ENCODE measurements at places on chromosomes 6 and 20. TPM values are rescaled to one million over a fixed set of nuclear protein-coding genes. Genes with fewer than 3 reads are reported as not detected.
A peak's percentile ranks its signal among the peaks of the same experiment; 100 is the strongest.

DNA sequence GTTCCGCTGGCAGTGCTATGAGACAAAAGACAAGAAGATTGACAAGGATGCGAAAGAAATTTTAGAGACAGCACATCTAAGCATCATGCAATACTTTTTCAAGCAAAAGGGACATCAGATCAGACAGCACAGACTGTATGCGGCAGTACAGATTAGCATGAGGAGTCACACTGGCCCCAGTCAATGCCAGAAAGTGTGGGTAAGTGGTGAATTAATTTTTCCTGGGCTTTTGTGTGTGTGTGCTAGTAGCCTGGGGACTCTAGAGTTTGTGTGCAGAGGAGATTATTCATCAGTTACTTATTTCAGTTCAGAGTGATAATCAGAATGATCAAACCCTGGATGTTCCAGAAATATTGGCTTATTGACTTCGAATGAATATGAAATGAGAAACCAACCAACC lies 47.2 kb downstream of the LAMA4 start:
- H3K36me3 ChIP-seq: no peaks in the 10 kb centered on the region
- no peaks in the 10 kb centered on the region for H3K27me3 ChIP-seq
- no peak overlapping the region for H3K4me3 ChIP-seq
- DNase-seq: no peak
- H3K4me1 ChIP-seq: no peaks in the 10 kb centered on the region
- H3K27ac ChIP-seq: peak overlapping the region; percentile 14

DNA sequence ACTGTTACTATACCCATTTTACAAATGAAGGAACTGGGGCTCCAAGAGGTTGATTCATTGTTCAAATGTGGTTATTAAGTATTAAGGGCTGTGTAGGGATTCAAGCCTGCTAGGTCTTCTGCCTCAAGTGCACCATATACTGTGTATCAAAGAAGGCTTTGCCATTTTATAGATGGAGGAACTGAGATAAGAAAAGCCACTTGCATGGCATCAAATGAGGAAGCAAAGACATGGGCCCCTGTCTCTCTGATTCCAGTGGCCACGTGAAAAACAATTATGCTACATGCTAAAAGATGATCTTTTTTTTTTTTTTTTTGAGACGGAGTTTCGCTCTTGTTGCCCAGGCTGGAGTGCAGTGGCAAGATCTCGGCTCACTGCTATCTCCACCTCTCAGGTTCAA lies 67.0 kb downstream of the TMEM200A start:
- DNase-seq: no peak
- H3K36me3 ChIP-seq: no peaks in the 10 kb centered on the region
- no peaks in the 10 kb centered on the region for H3K27me3 ChIP-seq
- no peaks in the 10 kb centered on the region for H3K4me1 ChIP-seq

GRCh38 chr6:149823013-149823412 lies 41.1 kb downstream of the LRP11 start:
- no peak overlapping the region for H3K4me3 ChIP-seq
- DNase-seq: no peak
- no peaks in the 10 kb centered on the region for H3K36me3 ChIP-seq
- no peak overlapping the region for H3K27ac ChIP-seq

Gene OLIG3
- not detected for total RNA-seq

DNA sequence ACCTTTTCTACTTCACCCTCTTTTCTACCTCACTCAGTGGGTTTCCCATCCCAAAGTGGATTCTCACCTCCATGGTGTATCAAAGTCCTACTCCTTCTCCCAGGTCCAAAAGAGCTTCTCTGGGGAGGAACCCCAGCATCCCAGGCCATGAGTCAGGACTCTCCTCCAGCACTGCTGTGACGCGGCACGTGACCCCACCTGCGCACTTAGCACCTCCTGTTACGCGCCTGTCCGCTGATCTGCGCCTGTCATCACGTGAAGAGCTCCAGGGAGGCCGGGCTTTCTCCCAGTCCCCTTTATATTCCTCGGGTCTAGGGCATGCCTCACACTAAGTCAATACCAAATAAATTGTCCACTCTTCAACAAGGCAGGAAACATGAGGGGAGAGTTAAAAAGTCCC lies 226.9 kb upstream of the QKI start:
- no peaks in the 10 kb centered on the region for H3K27me3 ChIP-seq
- H3K4me1 ChIP-seq: no peaks in the 10 kb centered on the region
- DNase-seq: no peak
- no peak overlapping the region for H3K4me3 ChIP-seq
- no peak overlapping the region for H3K27ac ChIP-seq
- no peaks in the 10 kb centered on the region for H3K36me3 ChIP-seq

DNA sequence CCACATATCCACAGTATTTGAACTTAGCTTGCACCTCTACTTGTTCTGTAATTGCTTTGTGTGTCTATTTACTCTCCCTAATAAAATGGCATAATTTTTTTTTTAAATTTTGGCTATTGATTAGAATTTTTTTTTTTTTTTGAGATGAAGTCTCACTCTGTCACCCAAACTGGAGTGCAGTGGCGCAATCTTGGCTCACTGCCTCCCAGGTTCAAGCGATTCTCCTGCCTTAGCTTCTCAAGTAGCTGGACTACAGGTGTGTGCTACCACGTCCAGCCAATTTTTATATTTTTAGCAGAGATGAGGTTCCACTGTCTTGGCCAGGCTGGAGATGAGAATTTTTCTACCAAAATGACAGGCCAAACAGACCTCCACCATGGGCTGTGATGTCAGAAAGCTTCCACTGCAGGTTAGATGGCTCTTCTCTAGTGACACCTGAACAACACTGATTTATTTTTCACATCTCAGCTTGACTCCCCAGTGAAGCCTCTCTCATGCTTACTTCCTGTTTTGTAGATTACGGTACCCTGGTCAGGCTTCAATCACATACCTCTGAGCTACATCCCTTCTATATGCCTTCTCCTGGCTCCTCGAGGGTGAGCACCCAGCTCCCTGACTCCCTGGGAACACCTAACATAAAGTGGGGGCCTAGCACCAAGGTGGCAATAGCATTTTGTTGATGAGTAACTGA lies 112.8 kb downstream of the ARHGAP18 start:
- no peak for DNase-seq
- no peak overlapping the region for H3K27ac ChIP-seq
- H3K4me3 ChIP-seq: no peak overlapping the region

DNA sequence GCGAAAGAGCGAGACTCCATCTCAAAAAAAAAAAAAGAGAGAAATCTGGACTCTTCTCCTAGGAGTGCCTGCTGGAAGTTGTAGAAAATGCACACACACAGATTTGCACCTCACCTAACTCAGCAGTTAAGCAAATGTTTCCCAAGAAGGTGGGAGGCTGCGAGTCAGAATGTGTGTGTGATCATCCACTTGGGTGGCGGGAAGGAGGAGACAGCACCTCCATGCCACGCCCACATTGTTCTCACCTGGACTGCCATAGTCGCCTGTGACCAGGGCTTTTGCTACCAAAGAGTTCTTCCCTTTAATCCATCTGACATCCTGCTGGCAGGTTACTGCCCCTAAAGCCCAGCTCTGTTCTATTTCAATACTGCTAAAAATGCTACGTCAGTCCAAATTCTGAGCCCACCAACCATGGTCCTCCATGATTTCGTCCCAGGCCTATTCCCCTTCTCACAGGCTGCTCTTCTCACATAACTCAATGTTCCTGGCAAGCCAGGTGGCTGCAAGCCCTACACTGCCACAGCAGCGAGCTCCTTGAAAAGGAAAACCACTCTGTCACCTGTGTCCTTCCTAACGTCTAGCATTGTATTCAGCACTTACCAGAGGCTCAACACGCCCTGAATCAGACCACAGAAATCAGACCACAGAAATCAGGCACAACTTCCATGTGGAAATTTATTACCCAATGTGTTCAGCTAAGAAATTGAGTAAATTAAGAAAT lies 77.5 kb downstream of the PSMG4 start:
- no peaks in the 10 kb centered on the region for H3K36me3 ChIP-seq
- no peaks in the 10 kb centered on the region for H3K4me1 ChIP-seq
- H3K27me3 ChIP-seq: no peaks in the 10 kb centered on the region
- no peak for DNase-seq

Gene PMEPA1
- 13.1 TPM for total RNA-seq

GRCh38 chr6:155195903-155196302 lies 67.9 kb upstream of the CLDN20 start:
- H3K27ac ChIP-seq: no peak overlapping the region
- H3K36me3 ChIP-seq: no peaks in the 10 kb centered on the region
- H3K27me3 ChIP-seq: no peaks in the 10 kb centered on the region
- no peaks in the 10 kb centered on the region for H3K4me1 ChIP-seq

Gene NRM
- 4.0 TPM for total RNA-seq

Gene BTNL2
- total RNA-seq: not detected

Gene CST4
- total RNA-seq: not detected

- H3K36me3 ChIP-seq: no peaks in the 10 kb centered on the region
- peak overlapping the region; percentile 97 for H3K27ac ChIP-seq
- no peaks in the 10 kb centered on the region for H3K27me3 ChIP-seq
- no peak for DNase-seq
- peaks cover 3% of the 10 kb centered on the region for H3K4me1 ChIP-seq
These were observed 949 bp upstream of the ATXN1 start for GRCh38 chr6:16762268-16762549.

Gene SDCBP2
- 9.8 TPM for total RNA-seq

Gene CENPW
- total RNA-seq: 3.8 TPM

DNA sequence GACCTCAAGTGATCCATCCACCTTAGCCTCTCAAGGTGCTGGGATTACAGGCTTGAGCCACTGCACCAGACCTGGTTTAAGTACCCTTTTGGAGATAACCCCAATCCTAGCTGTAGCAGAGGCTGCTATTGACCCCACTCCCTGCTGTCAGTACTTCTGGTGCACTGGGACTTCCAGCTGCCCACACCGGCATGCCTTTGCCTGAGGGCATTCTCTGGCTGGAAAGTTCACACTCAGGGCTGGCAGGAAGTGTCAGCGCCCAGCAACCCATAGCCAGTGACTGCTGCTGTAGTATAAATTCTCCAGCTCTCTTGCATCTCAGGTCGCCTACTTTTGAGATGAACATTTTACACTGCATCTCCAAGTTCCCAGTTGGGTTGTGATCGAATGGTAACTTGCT lies 75.3 kb downstream of the UTRN start:
- H3K4me1 ChIP-seq: peaks cover 6% of the 10 kb centered on the region
- DNase-seq: no peak
- H3K36me3 ChIP-seq: no peaks in the 10 kb centered on the region
- no peaks in the 10 kb centered on the region for H3K27me3 ChIP-seq

Gene HAO1
- not detected for total RNA-seq

- H3K4me1 ChIP-seq: no peaks in the 10 kb centered on the region
- peaks cover 15% of the 10 kb centered on the region for H3K36me3 ChIP-seq
- H3K27me3 ChIP-seq: no peaks in the 10 kb centered on the region
These were observed 26.3 kb upstream of the PLCG1 start for GRCh38 chr20:41110930-41111577.

Gene PHACTR3
- total RNA-seq: 0.29 TPM

Gene PPP1R3G
- total RNA-seq: 3.2 TPM

Gene GNMT
- 5.9 TPM for total RNA-seq

DNA sequence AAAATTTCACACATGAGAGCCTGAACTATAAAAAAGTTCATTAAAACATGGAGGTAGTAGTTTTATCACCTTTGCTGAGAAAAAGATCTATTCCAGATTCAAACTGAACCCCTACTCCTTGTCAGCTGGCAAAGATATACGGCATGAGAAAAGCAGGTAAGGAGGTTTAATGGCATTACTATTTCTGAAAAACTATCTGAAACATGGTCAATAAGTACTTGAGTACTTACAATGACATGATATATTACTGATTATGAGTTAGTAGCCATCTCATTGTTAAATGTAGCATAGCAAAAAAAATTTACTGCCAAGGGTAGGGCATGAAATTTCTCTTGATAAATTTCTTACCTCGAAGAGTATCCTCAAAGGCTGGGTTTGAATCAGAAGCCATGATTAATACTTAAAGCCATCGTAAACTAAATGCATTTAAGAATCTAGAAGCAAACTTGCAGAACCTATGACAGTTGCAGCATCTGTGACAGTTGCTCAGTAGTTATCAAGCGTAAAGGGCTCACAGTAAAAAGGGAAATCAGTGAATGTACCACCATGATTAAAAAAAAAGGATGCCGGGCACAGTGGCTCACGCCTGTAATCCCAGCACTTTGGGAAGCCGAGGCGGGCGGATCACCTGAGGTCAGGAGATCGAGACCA lies 8.7 kb downstream of the SLC17A5 start:
- H3K4me1 ChIP-seq: no peaks in the 10 kb centered on the region
- no peaks in the 10 kb centered on the region for H3K36me3 ChIP-seq
- no peaks in the 10 kb centered on the region for H3K27me3 ChIP-seq

DNA sequence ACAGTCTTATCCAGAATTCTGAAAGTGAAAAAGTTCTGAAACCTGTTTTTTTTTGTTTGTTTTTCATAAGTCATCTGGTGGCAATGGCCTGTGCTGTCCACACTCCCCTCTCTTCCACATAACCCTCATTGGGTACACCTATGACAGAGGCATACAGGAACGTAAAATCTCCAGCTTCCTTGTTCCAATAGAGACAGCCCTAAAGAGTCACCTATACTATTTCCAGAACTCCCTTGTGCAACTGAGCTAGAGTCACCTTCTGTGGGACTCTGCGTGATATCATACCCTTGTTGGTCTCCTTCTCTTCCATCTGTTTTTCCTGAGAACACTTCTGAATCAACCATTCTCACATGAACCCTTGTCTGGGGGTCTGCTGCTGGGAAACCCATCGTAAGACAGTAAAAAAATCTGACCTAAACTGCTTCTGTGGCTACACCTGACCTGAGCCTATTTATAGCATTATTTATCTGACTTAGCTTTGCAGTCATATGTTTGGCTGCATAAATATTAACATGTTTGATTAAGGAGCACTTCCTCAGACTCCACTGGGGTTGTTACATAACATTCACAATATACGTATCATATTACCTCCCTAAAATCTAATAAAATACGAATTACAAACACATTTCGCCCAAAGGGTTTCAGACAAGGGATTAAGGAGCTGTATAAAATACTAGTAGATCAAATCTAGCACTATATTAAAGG lies 151.9 kb downstream of the PTPRT start:
- DNase-seq: no peak
- H3K4me3 ChIP-seq: no peak overlapping the region
- no peaks in the 10 kb centered on the region for H3K36me3 ChIP-seq
- H3K4me1 ChIP-seq: no peaks in the 10 kb centered on the region
- peaks cover 3% of the 10 kb centered on the region for H3K27me3 ChIP-seq

Gene SIGLEC1
- total RNA-seq: 2.0 TPM

- DNase-seq: no peak
- H3K36me3 ChIP-seq: no peaks in the 10 kb centered on the region
- H3K27me3 ChIP-seq: no peaks in the 10 kb centered on the region
- no peak overlapping the region for H3K4me3 ChIP-seq
- peak overlapping the region; percentile 89 for H3K27ac ChIP-seq
These were observed 152.5 kb downstream of the CEBPB start for GRCh38 chr20:50343125-50343489.

Gene RIPOR3
- total RNA-seq: 4.5 TPM

All from breast epithelium (tissue), 4 donors.